ENCODE measurements at places on chromosomes 4 and X.

GRCh38 chr4:3464911-3465697 lies 2.0 kb downstream of the DOK7 start:
- DNase-seq = no peak
- H3K4me3 ChIP-seq = no peak overlapping the region
- H3K36me3 ChIP-seq = no peaks in the 10 kb centered on the region
- H3K4me1 ChIP-seq = peaks cover 21% of the 10 kb centered on the region
- H3K27ac ChIP-seq = no peak overlapping the region

- H3K4me3 ChIP-seq = no peak overlapping the region
- no peaks in the 10 kb centered on the region for H3K27me3 ChIP-seq
- H3K27ac ChIP-seq = no peak overlapping the region
Measured at GRCh38 chr4:175540151-175540550, 271.9 kb downstream of the GPM6A start.

GRCh38 chr4:183738961-183739360 lies 79.9 kb downstream of the TRAPPC11 start:
- H3K36me3 ChIP-seq = no peaks in the 10 kb centered on the region
- no peaks in the 10 kb centered on the region for H3K27me3 ChIP-seq
- no peak for DNase-seq
- no peak overlapping the region for H3K27ac ChIP-seq

DNA sequence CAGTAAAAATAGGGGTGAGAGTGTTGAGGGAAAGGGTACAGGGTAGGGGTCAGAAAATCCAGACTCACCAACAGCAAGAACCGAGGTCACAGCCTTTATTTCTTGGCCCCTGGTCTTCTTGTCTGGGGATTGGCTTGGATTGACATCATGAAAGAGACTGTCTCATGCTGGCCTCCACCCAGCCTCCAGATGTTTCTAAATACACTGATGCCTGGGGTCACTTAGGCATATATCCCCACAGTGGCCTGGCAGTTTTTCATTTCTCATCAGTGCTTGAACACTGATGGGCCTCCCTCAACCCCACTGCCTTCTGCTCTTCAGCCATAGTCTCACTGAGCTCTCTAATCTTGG lies 173.9 kb downstream of the RTL9 start:
- no peaks in the 10 kb centered on the region for H3K27me3 ChIP-seq
- no peak overlapping the region for H3K27ac ChIP-seq
- DNase-seq = no peak

DNA sequence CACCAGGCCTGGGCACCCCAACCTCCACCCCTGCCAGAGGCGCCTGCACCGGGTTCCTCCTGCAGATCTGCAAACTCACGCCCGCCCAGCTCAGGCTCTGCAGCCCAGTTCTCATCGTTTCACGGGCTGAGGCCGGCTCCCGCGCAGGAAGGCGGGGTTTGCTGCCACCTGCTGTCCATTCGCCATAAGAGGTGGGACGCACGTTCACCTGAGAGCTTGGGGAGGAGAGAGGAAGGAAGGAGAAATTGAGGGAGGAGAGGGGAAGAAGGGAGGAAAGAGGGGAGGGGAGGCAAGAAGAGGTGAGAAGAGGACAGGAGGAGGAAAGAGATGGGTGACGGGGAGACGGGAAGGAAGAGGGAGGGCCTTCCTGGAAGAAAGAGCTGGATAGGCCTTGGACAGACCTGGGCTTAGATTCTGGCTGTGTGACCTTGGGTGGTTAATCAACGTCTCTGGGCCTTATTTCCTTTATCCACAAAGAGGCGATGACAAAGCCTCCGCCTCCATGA lies 114.5 kb downstream of the ADRA2C start:
- peaks cover 8% of the 10 kb centered on the region for H3K4me1 ChIP-seq
- no peaks in the 10 kb centered on the region for H3K27me3 ChIP-seq
- DNase-seq = peak; percentile 80
- H3K27ac ChIP-seq = no peak overlapping the region
- no peaks in the 10 kb centered on the region for H3K36me3 ChIP-seq

DNA sequence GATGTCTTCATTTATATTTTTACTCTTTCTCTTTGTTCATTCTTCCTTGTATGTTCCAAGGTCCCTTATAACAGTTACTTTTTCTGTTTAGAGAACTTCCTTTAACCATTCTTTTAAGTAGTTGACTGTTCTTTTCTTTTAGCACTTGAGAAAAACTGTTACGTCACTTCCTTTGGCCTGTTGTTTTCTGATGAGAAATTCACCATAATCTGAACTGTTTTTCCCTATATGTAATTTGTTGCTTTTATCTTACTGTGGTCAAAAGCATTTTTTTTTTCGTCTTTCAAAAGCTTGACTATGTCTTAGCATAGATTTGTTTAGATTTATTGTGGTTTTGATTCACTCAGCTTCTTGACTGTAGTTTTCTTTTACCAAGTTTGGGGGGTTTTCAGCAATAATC lies 1660.3 kb upstream of the PCDH10 start:
- H3K4me1 ChIP-seq = no peaks in the 10 kb centered on the region
- H3K27me3 ChIP-seq = no peaks in the 10 kb centered on the region
- no peaks in the 10 kb centered on the region for H3K36me3 ChIP-seq
- H3K27ac ChIP-seq = no peak overlapping the region

DNA sequence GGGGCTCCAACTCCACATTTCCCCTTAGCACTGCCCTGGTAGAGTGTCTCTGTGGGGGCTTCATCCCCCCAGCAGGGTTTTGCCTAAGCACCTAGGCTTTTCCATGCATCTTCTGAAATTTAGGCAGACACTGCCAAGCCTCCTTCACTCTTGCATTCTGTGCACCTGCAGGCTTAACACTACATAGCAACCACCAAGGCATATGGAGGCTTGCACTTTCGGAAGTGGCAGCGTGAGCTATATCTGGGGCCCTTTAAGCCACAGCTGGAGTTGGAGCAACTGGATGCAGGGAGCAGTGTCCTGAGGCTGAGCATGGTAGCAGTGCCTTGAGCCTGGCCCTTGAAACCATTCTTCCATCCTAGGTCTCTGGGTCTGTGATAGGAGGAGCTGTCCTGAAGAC lies 214.8 kb upstream of the RPL34 start:
- no peaks in the 10 kb centered on the region for H3K27me3 ChIP-seq
- no peak for DNase-seq
- H3K4me1 ChIP-seq = no peaks in the 10 kb centered on the region
- no peaks in the 10 kb centered on the region for H3K36me3 ChIP-seq
- H3K4me3 ChIP-seq = no peak overlapping the region
- H3K27ac ChIP-seq = no peak overlapping the region

GRCh38 chrX:17412692-17413091 lies 37.7 kb downstream of the NHS start:
- H3K27ac ChIP-seq = no peak overlapping the region
- H3K4me3 ChIP-seq = no peak overlapping the region
- H3K4me1 ChIP-seq = peaks cover 9% of the 10 kb centered on the region
- no peaks in the 10 kb centered on the region for H3K36me3 ChIP-seq

DNA sequence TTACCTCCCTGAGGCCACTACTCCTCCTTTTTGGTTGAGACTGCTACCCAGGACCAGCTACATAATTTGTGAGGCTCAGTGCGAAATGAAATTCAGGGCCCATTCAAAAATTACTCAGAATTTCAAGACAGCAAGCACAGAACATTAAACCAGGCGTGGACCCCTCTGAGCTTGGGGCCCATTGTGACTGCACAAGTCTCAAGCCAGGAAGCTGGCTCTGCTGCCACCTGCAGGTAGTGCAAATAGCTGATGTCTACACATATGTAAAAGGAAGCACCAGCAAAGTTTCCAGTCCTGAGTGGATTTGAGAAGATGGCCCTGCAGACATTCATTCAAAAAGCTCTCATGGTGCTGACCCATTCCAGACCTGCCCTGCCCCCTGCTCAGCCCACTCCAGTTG lies 213.4 kb upstream of the LNX1 start:
- peak; percentile 36 for DNase-seq
- H3K36me3 ChIP-seq = no peaks in the 10 kb centered on the region
- no peaks in the 10 kb centered on the region for H3K27me3 ChIP-seq
- no peaks in the 10 kb centered on the region for H3K4me1 ChIP-seq
- no peak overlapping the region for H3K27ac ChIP-seq
- no peak overlapping the region for H3K4me3 ChIP-seq

GRCh38 chr4:106317815-106318214 lies 1.5 kb downstream of the AIMP1 start:
- no peak overlapping the region for H3K27ac ChIP-seq
- H3K4me1 ChIP-seq = peaks cover 17% of the 10 kb centered on the region
- no peak for DNase-seq
- H3K36me3 ChIP-seq = no peaks in the 10 kb centered on the region
- H3K27me3 ChIP-seq = no peaks in the 10 kb centered on the region
- H3K4me3 ChIP-seq = no peak overlapping the region

DNA sequence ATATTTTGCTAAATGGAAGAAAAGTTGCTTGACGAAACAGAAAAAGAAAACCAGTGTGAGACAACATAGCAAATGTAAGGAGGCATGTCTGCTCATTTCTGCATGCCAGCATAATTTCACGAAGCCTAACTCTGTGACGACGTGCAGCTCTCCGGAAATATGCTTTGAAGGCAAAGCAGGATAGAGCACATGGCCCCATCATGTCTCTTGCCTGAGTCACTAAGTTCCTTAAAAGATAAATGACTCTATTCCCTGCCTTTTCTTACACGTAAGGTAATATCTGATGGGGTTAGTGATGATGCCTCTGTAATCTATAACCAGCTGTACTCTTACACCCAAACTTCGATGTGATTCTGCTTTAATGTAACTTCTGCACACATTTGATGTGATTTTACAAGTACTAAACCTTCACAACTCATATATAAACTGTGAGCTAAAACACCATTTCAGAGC lies 64.5 kb downstream of the ANXA3 start:
- no peak overlapping the region for H3K4me3 ChIP-seq
- no peaks in the 10 kb centered on the region for H3K36me3 ChIP-seq
- no peak overlapping the region for H3K27ac ChIP-seq
- no peak for DNase-seq
- no peaks in the 10 kb centered on the region for H3K27me3 ChIP-seq

DNA sequence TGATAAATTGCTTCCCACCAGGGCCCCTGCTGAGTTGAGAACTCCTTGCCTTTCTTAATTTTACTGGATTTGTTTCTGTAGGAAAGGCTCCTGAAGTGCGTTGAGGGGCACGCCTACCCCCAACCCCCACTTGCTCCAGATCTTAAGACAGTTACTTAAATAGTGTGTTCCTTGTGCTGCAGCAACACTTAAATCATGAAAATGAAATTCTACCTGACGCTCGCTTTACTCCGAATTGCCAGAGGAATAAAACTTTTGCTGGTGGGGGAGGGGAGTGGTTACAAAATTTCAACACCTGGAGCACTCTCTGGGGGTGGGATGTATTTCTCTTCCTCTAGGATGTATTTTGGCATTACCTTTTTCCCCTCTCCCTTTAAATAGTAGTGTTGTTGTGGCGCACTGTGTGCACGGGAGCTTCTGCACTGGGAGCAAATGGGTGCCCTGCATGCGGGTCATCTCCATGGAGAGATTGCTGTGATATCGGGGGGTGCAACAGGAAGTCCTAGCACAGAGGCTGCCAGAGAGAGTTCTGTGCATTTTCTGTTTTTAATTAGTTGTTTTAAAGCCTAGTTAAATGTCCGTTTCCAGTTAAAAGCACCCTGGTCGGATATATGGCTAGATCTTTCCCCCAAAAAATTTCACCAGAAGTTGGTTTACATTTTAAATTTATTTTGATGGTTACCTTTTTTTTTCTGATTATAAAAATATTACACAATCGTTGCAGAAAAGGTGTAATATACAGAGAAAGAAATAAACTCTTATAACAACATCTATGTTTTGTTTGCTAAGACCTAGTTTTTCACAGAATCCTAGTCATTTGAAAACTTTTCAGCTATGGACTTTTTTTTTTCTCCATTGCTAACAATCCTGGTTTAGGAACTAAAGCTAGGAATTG lies 207.7 kb downstream of the SOWAHB start:
- no peak overlapping the region for H3K27ac ChIP-seq
- peak overlapping the region; percentile 41 for H3K4me3 ChIP-seq
- no peaks in the 10 kb centered on the region for H3K27me3 ChIP-seq
- H3K4me1 ChIP-seq = no peaks in the 10 kb centered on the region

DNA sequence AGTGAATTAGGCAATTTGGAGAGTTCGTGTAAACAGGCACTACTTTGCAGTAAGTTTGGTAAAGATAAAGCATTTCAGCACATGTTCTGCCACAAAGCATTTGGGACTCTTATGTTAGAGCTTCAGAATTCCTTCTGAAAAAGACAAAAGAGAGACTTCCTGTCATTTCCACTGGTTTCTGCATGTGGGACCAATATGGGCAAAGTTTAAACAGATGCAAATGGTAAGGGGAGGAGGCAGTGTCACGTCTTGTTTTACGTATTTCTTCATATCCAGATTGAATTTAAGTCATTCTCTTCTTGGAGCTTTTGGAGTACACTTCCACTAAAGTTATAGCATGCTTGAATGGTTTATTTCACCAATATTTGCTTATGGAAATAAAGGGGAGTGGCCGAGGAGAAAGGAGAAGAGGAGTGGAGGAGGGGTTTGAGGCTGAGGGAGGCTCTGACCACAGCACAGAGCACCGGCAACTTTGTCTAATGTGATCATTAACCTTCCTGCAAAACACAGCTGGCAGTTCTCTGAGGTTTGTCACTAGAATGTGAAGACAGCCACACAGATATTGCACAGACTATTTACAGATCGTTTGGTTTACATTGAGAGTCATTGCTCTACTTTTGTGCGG lies at the start of gene APELA:
APELA (plus strand) TSS at position 479 of the 625 bp plus-strand sequence. CDS start 154 bp downstream, outside the sequence.
- H3K27ac ChIP-seq = no peak within 1 kb of the TSS
- no peaks in the 10 kb centered on the region for H3K36me3 ChIP-seq

GRCh38 chr4:154466336-154466735 lies 25.3 kb downstream of the DCHS2 start:
- no peak for DNase-seq
- H3K27me3 ChIP-seq = no peaks in the 10 kb centered on the region
- no peaks in the 10 kb centered on the region for H3K36me3 ChIP-seq
- H3K27ac ChIP-seq = no peak overlapping the region
- H3K4me1 ChIP-seq = no peaks in the 10 kb centered on the region

- no peaks in the 10 kb centered on the region for H3K36me3 ChIP-seq
- no peak overlapping the region for H3K4me3 ChIP-seq
- no peaks in the 10 kb centered on the region for H3K27me3 ChIP-seq
- DNase-seq = no peak
- no peak overlapping the region for H3K27ac ChIP-seq
Measured at GRCh38 chr4:121373841-121374240, 7.0 kb downstream of the QRFPR start.

DNA sequence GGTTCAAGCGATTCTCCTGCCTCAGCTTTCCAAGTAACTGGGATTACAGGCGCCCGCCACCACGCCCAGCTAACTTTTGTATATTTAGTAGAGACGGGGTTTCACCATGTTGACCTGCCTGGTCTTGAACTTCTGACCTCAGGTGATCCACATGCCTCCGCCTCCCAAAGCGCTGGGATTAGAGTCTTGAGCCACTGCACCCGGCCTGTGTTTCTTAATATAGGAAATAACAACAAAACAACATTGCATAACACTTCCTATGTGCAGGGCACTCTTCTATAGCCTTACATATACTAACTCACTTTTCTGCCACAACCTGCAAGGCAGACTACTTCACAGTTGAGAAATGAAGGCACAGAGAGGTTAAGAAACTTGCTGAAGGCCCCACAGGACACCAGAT lies 12.8 kb upstream of the TMEM131L start:
- H3K4me3 ChIP-seq = no peak overlapping the region
- H3K4me1 ChIP-seq = no peaks in the 10 kb centered on the region
- no peaks in the 10 kb centered on the region for H3K27me3 ChIP-seq
- no peak for DNase-seq

GRCh38 chrX:1264556-1264955 lies 4.1 kb upstream of the CSF2RA start:
- DNase-seq = no peak
- no peaks in the 10 kb centered on the region for H3K36me3 ChIP-seq
- H3K4me1 ChIP-seq = no peaks in the 10 kb centered on the region
